HTR-8/SVneo (cell line): ENCODE measurements at places on chromosomes 3 and 15.

DNA sequence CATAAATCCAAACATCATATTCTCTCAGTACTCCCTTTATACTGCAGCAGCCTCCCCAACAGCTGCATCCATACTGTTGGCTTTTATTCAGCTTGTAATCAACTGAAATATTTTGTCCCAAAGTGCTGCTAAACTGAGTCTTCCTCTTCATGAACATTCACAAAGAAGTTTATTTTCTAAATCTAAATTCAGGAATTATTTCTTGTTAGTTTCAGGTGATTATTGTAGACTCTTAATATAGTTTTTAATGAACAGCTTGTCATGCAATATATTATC, 269.3 kb upstream of the UBE2E2 start:
- no peak for DNase-seq

DNA sequence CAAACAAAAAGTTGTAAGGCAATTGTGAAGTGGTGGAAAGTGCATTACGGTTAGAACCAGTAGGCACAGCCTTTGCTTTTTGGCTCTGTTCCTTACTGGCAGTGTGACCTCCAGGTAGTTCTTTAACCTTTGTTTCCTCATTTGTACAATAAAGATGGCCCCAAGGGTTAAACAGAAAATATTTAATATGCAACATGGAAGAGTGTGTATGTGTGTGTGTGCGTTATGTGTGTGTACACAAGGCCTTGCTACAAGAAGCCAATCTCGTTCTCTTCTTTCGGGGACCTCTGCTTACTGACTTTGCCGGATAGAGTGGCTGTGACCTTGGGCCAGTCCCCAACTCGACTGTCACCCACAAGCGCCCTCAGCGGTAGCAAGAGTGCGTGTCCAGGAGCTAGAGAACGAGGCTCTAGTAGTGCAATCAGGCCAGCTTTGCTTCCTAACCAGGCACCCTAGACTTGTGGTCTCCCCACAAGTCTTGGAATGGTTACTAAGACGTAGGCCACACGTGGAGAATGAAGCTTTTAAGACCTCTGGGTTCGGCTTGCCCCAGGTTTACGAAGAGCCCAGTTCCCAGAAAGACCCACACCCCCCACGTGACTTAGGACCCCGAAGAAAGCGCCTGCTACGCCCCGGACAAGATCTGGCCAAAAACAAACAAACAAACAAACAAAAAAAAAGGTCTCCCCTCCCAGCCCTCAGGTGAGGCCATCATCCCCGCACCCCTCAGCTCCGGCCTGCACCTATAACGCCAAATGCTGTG, 593 bp downstream of the CIAO2A start:
- DNase-seq, result peak; percentile 30

- no peak for DNase-seq
Observed at GRCh38 chr3:161866176-161866575, 369.6 kb downstream of the OTOL1 start.

DNA sequence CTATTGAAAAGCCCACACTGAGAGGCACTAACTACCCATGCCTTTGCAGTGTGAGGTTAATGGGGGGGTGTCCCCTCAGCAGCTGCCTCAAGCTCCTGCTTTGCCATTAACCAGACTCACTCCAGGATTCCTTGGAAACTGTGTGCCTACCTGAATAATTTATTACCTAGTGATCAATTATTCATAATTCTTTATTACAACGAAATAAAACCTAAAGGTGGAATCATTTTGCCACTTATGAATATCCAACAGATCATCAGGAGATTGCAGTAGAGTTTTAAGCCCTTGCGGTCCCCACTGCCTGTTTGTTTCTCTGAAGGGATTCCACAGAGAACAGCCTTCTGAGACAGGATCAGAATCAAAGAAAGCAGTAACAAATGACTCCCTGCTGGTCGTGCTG, 23.3 kb downstream of the NEK11 start:
- no peak for DNase-seq
